ENCODE measurements at places on chromosomes 7 and 10.

- DNase-seq, result no peak
These were observed 47.6 kb downstream of the ZMIZ1 start for GRCh38 chr10:79116368-79116767.

GRCh38 chr10:104059364-104059763 is 26.3 kb downstream of the COL17A1 start:
- DNase-seq, result no peak

DNA sequence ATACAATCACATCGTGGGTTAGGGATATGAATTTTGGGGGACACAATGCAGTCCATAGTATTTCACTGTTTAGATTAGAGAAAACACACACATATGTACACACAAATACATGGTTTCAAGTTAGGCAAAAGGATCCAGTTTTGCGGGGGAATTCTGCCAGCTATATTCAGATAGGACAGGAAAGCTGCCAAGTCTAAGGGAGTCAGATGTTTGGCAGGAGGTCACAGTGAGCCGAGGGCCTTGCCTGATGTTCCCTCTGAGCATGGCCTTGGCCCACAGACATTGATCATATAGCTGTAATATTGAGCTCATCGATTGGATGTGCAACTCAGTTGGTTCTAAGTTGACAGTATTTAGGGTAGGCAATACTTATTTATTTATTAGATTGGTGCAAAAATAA is 122.8 kb downstream of the ADRA2A start:
- DNase-seq, result no peak

DNA sequence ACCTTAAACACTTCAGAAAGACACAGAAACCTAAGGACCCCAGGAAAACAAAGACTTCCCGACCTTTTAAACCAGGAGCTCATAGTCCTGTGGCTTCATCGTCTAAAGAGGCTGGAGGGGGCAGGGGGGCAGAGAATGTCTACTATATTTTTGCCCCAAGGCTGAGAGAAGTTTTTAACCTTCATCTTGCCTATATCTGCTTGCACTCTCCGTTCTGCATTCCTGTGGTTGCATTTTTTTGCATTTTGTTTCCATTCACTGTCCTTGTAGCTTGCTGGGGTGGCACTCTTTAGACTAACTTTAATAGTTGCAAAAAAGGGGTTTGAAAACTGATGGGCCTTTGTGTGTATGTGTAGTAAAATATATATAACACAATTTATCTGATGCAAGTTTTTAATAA is 23.7 kb downstream of the PRKAR2B start:
- no peak for DNase-seq

DNA sequence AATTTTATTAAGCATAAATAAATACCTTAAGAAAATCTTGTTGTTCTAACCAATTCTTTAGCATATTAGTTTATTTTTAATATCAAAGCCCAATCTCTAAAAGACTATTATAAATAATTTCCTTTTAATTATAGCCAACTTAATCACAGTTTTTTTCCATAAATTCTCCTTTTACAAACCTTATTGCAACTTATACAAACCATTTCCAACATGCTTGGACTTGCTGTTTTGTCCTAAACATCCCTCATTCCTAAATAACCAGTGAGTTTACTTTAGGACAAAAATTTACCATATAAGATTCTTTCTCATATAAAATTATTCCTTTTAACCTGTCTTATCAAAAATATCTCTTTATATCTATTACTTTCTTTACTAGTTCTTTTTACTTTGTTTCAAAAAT is 25.2 kb upstream of the LSM8 start:
- DNase-seq, result no peak

DNA sequence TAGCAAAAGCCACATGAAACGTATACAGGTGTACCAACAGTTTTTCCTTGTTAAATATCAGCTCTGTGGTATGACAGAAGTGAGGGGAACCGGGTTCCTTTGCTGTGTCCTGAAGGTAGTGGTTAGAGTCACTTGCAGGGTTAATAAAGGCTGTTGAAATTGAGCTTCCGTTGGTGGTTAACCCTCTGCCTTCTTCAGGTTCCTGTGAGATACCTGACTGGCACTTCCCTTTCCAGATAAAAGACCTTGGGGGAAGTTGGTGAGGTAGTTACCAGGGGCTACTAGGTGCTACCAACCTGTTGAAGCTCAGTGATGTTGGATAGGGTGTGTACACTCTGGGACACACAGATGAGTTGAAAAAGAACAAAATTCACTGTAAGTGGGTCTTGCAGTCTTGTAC is 384.1 kb downstream of the GATA3 start:
- no peak for DNase-seq

GRCh38 chr7:34946486-34946885 is 90.8 kb downstream of the DPY19L1 start:
- DNase-seq, result no peak

GRCh38 chr10:22931948-22932347 is 4.1 kb downstream of the ARMC3 start:
- no peak for DNase-seq

DNA sequence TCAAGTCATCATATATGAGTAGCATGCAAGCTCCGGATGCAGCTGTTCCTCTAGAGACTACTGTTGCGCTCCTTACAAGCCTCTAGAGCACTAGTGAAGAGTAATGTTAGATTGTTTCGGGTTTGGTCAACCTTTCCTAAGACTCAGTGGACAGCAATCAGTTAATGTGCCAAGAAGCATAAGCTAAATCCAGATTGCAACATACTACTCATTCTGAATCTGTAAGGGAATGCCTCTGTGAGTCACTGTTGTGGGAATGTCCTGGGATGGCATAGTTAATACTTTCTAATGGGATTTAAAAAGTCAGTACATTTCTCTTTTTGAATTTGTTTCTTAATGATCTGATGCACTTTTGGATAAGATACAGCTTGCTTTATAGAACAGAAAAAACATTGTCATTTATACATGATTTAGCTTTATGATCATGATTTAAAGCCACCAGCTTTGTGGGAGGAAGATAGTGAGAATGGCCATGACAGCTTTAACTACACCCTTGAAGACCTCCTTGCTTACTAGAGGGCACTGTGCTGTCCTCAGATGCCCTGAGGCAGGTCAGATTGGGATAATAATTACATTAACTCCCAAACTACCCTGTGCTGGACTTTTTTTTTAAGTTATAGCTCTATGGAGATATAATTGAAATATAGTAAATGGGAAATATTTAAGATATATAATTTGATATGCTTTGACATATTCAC is 138.4 kb downstream of the SDK1 start:
- peak; percentile 70 for DNase-seq

DNA sequence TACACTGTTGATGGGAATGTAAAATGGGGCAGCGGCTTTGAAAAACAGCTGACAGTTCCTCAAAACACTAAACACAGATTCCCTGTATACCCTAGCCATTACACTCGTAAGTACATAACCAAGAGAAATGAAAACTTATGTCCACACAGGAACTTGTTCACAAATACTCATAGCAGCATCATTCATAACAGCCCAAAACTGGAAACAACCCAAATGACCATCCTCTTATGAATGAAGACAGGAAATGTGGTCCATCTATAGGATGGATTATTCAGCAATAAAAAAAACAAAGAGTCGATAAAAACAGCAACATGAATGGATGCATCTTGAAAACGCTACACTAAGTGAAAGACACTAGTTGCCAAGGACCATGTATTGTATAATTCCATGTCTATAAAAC is 23.7 kb downstream of the NMT2 start:
- no peak for DNase-seq

- DNase-seq, result no peak
These were observed 199.9 kb downstream of the TAX1BP1 start for GRCh38 chr7:27939893-27940292.

GRCh38 chr7:55366461-55367070 is 1.4 kb downstream of the LANCL2 start:
- peak; percentile 44 for DNase-seq

DNA sequence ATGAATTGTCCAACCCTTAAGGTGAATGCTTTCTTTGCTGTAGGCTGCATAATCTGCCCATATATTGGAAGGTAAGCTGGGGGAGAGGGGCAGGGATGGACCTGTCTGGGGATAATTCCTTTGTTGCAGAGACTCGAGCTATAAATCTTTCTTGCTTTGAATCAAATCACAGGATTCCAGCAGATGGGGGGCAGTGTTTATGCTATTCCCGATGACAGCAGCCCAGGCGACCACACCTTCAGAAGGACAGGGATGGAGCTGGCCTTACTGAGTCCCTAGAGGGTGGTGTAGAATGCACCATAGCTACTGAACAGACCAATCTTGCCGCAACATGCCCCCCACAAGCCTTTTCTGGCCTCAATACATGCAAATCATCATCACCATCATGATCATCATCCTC is 2.5 kb downstream of the PODXL start:
- DNase-seq, result no peak

DNA sequence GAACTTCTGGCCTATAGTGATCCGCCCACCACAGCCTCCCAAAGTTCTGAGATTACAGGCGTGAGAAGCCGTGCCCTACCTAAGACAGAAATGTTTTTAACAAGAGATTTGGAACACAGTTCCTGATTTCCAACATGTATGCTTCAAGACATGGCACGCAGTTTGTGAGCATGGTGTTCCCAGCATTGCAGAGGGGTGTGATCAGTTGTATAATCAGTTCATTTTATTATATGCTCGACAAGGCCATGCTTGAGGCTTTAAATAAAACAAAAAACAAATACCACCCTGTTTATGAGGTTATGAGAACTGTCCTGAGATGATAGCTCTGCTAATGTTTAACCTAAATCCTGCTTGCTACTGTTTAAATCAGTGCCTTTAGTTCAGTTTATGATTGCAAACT is 60.2 kb downstream of the TASOR2 start:
- DNase-seq, result no peak

DNA sequence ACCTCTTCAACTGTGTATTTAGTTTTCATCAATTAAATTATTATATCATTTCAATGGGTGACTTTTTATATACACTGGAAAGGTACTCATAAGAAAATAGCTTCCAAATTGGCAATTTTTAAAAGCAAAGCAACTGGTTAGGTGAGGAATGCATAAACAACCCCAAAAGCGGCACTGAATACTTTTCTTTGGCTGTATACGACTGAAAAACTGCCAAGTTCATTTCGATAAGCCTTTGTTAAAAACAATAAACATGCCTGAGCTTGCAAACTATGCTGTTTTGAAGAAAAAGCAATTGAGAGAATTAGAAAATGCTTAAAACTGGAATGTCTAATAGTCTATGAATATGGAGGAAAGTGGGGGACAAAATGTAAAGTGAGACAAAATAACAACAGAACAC is 2.9 kb downstream of the SLC16A12 start:
- no peak for DNase-seq

DNA sequence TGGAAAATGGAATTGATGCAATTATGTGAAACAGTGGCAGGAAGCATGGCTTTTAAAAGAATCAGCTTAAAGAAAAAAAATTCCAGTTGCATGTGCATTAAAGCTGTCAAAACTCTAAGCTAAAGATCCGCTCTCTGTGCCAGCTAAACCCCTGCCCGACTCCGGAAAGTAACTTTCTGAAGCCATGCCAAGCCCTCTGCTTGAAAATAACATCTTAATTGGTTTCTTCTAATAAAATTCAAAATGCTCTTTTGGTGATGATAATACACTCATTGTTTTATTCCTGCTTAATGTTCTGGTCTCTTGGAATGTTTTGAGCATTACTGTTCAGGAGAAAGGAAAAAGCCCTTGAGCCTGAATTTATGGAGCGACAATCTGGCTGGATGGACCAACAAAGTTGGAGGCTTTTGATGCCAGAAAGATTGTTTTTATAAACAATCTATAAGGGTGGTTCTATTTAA is 11.7 kb downstream of the SEMA3C start:
- DNase-seq, result no peak

DNA sequence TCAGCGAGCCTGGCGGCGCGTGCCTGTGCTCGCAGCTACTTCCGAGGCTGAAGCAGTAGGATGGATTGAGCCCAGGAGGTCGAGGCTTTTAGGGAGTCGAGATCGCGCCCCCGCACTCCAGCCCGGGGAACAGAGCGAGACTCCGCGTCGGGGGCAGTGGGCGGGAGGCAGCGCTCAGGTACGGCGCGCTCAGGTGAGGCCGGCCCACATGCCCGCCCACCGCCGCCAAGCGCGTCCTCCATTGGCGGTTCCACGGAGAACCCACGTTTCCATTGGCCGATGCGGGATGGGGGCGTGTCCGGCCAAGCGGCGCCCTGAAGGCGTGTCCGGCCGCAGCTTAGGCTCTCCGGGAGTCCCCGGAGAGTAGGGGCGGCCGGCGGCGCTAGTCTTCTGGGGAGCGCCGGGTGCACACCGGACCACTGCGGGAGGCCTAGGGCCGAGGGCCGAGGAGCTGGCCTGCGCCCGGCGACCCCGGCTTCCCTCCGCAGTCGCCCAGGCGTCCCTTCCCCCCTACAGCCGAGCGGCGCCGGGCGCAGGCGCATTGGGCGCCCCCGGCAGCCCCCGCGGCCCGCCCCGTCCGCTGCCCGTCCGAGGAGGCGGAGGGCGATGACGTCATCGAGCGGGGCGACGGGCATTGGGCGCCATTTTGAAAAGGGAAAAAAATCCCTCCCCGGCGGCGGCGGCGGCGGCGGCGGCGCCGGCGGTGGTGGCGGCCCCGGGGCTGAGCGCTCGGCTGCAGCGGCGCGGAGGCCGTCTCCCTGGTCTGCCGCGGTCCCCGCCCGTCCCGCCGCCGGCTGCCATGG is at the start of gene PPP2R2D:
Gene PPP2R2D (plus strand): TSS at position 659 of the 803 bp plus-strand sequence. CDS start 141 bp downstream, at position 800.
- DNase-seq, result peak; percentile 60

- no peak for DNase-seq
These were observed 98.6 kb downstream of the MYOF start for GRCh38 chr10:93383562-93383981.

DNA sequence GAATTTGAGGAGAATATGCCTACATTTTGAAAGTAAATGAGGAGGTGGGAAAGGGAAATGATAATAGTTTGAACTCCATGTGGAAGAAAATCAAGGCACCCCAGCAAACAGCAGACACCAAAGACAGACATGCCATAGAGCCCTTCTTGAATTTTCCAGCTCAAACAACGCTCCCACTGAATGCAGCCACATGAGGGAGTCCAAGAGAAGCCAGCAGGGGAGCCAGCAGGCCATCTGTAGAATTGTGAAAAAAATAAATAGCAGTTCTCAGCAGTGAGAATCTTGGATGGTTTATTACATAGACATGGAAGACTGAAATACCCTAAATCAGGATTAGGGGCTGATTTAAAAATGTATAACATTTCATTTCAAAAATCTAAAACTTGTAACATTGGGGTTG is 1567.3 kb upstream of the LRRTM3 start:
- DNase-seq, result peak; percentile 22

- DNase-seq, result no peak
These were observed 1.0 kb upstream of the HIF1AN start for GRCh38 chr10:100534726-100535125.

GRCh38 chr7:33742999-33743587 is 162.2 kb upstream of the BMPER start:
- no peak for DNase-seq

DNA sequence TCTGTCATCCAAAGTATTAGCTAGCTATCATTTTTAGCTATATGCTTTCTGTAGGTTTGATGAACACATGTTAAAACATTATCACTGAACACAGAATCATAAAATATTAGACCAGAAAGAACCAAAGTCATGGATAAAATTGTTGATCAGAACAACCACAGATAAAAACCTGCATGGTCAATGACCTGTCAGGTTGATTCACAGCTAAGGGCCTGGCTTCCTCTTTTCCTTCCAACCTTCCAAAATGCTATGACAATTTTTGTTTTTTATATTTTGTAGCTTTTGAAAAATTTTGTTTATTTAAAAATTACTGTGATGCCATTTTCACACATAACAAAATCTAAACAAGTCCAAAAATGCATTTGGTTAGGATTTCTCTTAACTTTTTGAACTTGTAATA is 444.4 kb upstream of the CHRM2 start:
- no peak for DNase-seq

- no peak for DNase-seq
These were observed 16.2 kb upstream of the DNAJB6 start for GRCh38 chr7:157320608-157320980.

- DNase-seq, result no peak
These were observed 290.5 kb downstream of the USP6NL start for GRCh38 chr10:11320809-11321520.

All from kidney glomerular epithelial cell (primary cell).